ENCODE measurements at places on chromosomes 13 and 19. TPM values are rescaled to one million over a fixed set of nuclear protein-coding genes. Genes with fewer than 3 reads are reported as not detected.

GRCh38 chr13:77290342-77290741 lies 36.6 kb downstream of the MYCBP2 start:
- no peak for DNase-seq

GRCh38 chr13:86109107-86109506 lies 309.9 kb upstream of the SLITRK6 start:
- no peak for DNase-seq

DNA sequence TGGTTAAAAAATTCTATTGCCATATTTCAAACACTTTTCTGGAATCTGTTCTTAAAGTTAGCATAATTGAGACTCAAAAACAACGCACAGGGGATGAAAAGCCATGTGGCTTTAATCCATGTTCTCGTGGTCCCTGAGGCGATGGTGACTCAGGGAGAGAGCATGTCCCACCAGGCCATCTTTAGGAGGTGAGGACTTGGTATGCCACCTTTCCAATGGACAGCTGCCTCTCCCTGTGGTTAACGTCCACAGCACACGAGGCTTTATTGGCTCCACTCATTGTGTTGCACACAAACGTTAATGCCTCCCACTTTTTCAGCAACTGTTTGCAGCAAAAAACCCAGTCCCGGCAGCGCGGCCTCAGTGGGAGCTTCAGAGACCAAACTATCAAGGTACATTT lies 51.4 kb downstream of the EFNB2 start:
- no peak for DNase-seq

DNA sequence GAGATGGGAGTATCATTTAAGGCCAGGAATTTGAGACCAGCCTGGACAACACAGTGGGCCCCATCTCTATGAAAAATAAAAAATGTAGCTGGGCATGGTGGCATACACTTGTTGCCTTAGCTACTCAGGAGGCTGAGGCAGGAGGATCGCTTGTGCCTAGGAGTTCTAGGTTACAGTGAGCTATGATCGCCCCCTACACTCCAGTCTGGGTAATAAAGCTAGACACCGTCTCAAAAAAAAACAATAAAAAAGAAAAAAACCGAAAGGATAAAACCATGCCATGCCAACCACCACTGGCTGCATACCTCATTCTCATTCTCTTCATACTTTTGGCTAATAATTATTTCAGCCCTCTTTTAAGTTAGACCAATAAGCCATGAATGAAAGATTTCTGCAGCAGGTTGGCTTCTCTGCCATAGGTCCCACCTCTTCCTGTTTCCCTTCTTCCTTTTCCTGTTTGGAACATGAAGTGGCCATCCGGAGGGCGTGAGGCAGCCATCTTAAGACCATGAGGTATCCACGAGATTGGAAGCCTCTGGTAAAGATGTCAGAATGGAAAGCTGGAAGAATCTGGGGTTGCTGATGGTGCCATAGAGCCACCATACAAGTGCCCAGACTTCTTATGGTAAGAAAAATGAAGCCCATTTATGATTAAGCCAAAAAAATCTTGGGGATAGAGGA lies 171.3 kb downstream of the CACNA1A start:
- no peak for DNase-seq

GRCh38 chr13:96252903-96253302 lies 163.0 kb downstream of the HS6ST3 start:
- no peak for DNase-seq

GRCh38 chr19:48842789-48843162 lies 6.5 kb upstream of the HSD17B14 start:
- peak; percentile 71 for DNase-seq

DNA sequence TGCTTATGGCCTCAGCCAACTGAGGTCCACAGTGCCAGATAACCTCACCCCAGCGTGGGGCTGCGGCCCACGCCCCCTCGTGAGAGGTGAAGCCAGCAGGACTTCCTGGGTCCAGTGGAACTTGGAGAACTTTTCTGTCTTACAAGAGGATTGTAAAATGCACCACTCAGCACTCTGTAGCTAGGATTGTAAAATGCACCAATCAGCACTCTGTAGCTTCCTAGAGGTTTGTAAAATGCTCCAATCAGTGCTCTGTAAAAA lies 109.1 kb downstream of the AKAP11 start:
- DNase-seq = no peak

- peak; percentile 79 for DNase-seq
Measured at GRCh38 chr19:42360787-42361544, 29.1 kb downstream of the CNFN start.

- no peak for DNase-seq
Measured at GRCh38 chr13:107192289-107192688, 624.4 kb upstream of the ARGLU1 start.

DNA sequence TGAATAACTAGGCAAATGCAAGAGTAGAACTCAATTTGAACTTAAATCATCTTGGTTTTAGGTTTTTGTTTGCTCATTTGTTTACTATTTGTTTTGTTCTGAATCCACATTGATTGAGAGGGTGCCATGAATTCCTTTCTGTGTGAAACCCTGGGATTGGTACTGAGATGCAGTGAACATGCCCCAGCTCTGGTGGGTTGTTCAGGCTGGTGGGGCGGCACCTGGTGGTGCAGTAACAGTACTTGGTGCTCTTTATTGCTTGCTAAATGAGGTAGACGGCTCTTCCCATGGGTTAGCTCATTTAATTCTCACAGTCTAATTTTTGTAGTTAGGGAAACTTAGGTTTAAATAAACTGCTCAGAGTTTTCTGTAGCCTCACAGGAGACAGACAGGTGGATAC lies 48.4 kb downstream of the WASF3 start:
- DNase-seq = peak; percentile 50

- no peak for DNase-seq
Measured at GRCh38 chr19:12155324-12155860, 1.1 kb downstream of the ZNF625 start.

- no peak for DNase-seq
Measured at GRCh38 chr13:99002172-99002710, 24.4 kb upstream of the DOCK9 start.

- DNase-seq = no peak
Measured at GRCh38 chr13:30169442-30169841, 137.9 kb downstream of the KATNAL1 start.

The HIPK4 gene
- total RNA-seq = 0.31 TPM

The NAT14 gene
- total RNA-seq = 71.9 TPM

The LSR gene
- 130 TPM for total RNA-seq

The SIGLEC8 gene
- total RNA-seq = not detected

The SULT2A1 gene
- 0.18 TPM for total RNA-seq

Measured in WTC11 (cell line).